H4 (cell line): ENCODE measurements at places on chromosomes 3 and 15. TPM values are rescaled to one million over a fixed set of nuclear protein-coding genes. Genes with fewer than 3 reads are reported as not detected.
A peak's percentile ranks its signal among the peaks of the same experiment; 100 is the strongest.

Gene GP5
- total RNA-seq: not detected in 2 replicates

Gene STRIT1
- total RNA-seq: not detected in 2 replicates

Gene C3orf20
- not detected in 2 replicates for total RNA-seq

Gene GPR15
- total RNA-seq: 0.06 TPM in 1 of 2 replicates, not detected in the other

Gene ESYT3
- total RNA-seq: 0.02 and 0.17 TPM in 2 replicates

Gene GABRA5
- total RNA-seq: 0.04 and 0.25 TPM in 2 replicates

GRCh38 chr15:51205050-51205975, 110.6 kb upstream of the TNFAIP8L3 start:
- no peak for DNase-seq

- peak; percentile 20 for DNase-seq
Observed at GRCh38 chr15:32936283-32936918, 218.6 kb downstream of the GREM1 start.

DNA sequence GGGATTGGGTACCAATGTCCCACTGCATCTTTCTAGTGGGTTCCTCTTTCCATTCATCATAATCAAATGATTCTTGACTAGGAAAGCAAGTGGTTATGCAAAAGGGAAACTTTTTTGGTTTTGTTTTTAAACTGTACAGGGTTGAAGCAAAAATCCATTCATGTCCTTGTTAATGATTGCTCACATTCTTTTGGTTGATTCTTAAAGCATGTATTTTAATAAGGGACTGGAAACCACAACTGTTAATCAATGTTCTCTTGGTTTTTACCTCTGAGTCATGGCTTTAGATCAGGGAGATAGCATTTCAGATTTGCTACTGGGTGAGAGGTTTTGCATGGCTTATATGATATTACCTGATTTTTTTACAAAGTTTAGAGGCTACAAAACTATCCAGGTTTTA, 371.7 kb upstream of the RGMA start:
- no peak for DNase-seq

GRCh38 chr3:127961963-127962362, 46.9 kb downstream of the KBTBD12 start:
- peak; percentile 69 for DNase-seq

GRCh38 chr3:196378146-196378841, 40.1 kb upstream of the TM4SF19 start:
- peak; percentile 20 for DNase-seq

- DNase-seq: no peak
Observed at GRCh38 chr3:141887051-141887450, 10.6 kb downstream of the ATP1B3 start.

DNA sequence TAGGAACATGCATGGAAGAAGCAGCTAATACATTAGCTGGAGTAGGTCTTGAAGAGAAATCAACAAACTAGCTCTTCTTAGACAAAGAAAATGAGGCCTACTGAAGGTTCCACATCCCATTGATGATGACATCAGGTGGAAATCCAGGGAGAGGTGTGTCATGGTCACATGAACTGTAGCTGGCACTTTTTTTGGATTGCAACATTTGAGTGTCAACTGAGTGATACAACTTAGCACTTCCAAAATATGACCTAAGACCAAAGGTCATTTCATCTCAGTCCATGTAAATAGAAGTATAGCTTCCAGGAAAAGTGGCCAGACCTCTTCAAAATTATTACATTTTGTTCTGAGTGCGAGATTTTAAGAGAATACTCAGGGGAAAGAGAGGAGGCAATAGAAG, 117.2 kb upstream of the MEIS2 start:
- no peak for DNase-seq

- no peak for DNase-seq
Observed at GRCh38 chr3:110789315-110789714, 282.3 kb upstream of the NECTIN3 start.

- DNase-seq: no peak
Observed at GRCh38 chr3:77686560-77686959, 646.7 kb downstream of the ROBO2 start.

GRCh38 chr3:150022381-150023238, 51.9 kb upstream of the PFN2 start:
- peak; percentile 22 for DNase-seq

- DNase-seq: no peak
Observed at GRCh38 chr15:40328751-40329150, 5.3 kb downstream of the INAFM2 start.

- DNase-seq: no peak
Observed at GRCh38 chr15:43927203-43927602, 100.4 kb downstream of the WDR76 start.

DNA sequence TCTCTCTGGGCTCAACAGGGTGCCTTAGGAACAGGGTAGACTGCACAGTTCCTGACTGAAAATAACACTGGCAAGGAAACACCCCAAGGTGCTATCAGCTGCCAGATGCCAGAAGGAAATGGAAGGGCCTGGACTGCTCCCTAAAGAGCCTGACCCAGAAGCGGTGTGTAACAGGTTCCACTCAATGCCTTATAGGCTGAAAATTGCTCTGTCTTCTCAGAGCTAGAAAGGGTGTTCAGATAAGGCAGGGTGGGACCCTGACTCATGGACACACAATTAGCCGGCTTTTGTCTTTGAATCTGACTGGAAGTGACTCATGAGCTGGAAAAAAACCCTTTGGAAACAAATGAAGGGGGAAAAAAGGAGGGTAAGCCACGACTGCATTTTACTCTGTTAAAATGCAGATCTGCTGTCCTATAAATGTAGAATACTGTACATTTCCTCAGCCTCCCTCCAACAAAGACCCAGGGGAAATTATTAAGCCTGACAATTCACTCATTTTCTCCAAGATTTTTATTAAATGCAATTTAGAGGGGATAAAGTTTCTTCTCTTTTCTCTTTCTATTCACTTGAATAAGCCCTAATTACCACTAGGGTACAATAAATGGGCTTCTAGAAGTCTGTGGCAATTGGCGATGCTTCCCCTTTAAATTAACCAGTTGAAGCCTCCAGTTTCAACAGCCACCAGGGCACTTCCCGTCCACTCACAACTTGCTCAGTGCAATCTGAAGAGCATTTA, 160.2 kb upstream of the TBL1XR1 start:
- peak; percentile 81 for DNase-seq

DNA sequence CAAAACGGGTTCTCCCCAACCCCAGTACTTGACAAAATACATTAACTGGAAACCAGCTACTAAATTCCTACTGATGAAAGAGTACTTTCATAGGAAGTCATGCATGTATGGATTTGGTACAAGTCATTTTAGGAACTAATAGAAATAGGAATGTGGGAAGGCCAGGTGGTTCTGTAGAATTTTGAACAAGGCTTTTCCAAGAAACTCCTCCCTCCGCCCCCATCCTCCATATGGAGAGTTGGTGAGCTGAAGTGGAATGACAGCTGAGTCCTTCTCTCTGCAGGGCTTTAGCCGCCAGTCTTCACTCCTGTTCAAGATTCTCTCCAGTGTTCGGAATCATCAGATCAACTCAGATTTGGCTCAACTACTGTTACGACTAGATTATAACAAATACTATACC, 33.2 kb downstream of the TUBGCP4 start:
- no peak for DNase-seq

DNA sequence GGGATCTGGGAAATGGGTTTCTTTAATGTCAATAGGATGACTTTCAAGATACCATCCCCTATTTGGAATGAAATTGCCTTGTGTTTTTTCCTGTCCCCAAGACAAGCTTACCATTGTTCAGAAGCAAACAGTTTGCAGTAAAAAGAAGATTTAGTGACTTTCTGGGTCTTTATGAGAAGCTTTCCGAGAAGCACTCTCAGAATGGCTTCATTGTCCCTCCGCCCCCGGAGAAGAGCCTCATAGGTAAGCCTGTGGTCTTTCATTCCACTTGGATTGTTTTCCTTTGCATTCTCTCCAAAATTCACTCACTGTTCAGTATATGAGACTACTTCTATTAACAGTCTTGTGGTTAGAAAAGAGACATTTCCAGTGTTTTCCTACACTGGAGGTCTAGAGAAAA, 25.6 kb upstream of the SNX22 start:
- no peak for DNase-seq

DNA sequence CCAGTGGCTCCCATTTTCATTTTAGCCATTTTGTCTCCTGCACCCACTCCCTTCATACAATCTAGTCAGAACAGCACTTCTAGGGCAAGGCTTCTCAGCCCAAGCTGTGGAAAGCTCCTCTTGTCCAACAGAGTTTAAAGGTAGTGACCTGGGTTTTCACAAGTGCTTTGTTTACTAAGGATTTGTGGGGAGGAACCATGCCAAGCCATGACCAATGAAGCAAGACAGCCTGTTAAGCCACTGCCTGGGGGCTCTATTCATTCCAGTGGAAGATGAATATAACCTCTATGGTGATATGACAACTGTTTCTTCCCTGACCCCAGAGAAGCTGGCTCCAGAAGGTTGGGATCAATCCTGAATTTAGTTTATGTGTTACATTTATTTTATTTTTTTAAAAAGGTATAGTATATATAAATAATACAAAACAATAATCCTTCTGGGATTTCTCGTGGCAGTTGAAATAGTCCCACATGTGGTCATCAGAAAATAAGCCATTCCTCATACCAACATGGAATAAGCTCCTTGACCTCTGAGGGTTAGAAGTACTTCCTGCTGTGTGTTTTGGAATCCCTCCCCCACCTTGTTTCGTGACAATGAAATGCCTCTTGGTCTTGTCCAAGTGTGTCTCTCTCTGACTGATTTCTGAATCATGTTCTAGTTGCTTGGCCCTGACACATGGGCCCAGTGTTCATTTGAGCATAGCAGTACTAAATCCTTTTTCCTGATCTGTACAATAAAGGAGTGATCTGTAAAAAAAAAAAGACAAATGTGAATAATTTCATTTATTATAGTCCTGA, 13.3 kb upstream of the THUMPD3 start:
- peak; percentile 54 for DNase-seq

DNA sequence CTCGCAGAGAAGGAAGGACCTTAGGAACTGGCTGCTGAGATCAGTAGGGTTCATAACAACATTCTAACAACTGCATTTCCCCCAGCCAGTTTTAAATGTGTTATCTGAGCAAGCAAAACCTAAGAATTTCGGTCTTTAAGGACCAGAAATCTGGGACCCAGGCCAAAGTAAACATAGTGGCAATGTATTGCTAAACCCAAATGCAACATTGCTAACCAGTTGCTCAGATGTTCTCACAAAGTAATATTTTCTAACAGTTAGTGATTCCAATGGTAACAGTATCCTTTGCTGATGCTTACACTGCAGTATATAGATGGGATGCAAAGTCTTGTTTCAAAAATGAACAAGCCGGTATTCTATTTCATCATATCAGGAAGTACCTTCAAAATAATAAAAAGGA, 254.3 kb downstream of the RYR3 start:
- peak; percentile 55 for DNase-seq

DNA sequence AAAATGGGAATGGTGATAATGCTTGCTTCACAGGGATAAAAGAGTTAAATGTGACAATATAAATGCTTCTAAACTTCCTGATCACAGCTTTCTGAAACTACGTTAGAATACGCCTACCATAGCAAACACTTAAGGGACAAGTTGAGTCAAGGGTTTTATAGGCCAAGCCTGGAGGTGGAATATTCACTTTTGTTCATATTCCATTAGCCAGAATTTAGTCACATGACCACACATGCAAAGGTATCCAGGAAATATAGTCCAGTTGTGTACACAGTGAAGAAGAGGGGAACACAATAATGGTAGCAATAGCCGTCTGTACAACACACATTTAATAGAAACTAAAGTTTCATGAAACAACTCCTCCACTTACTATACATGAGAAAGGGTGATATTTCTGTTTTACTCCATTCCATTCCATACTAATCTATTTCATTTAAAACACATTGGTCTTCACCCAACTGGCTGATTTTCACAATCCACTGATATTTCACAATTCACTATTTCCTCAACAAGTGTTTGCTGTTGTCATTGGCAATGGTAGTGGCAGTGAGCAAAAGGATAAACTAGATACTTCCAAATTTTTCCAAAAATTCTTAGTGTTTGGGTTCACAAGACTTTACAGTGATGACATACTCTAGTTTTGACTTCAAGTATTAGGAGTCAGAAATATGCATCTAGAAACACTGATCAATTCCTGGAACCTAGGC, 270.9 kb downstream of the ERC2 start:
- DNase-seq: no peak

- no peak for DNase-seq
Observed at GRCh38 chr3:126056681-126057500, 27.0 kb downstream of the SLC41A3 start.

DNA sequence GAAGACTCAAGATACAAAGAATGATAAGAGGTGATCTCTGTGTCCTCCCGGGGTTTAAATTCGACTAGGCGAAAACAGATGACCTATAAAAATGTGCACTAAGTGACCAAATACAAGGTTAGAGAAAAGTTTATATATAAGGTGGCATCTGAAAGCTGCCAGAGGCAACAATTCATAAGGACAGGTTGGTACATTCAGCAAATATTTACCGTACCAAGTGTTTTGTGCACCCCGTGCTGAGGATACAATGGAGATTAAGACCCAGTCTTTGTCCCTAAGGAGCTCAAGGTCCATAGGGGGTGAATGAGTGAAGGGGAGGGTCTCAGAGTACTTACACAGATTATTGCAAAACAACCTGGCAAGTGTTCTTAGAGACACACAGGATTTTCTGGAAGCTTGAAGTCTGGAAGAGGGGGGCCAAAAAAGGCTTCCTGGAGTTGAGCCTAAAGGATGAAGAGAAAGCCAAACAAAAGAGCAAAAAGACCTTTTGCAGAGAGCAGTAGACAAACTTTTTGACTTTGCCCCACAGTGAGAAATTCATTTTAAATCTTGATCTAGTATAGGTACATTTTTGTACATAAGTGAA, 71.4 kb upstream of the LRIG1 start:
- no peak for DNase-seq
